Hippocampal formation (tissue), 2 donors: ENCODE measurements at places on chromosomes 6 and 20.

GRCh38 chr6:128822271-128822670 lies 60.7 kb upstream of the LAMA2 start:
- no peak for DNase-seq

GRCh38 chr6:118298476-118299427 lies 249.3 kb upstream of the PLN start:
- DNase-seq, result no peak

- no peak for DNase-seq
Observed at GRCh38 chr20:49496553-49497397, 14.3 kb upstream of the KCNB1 start.

DNA sequence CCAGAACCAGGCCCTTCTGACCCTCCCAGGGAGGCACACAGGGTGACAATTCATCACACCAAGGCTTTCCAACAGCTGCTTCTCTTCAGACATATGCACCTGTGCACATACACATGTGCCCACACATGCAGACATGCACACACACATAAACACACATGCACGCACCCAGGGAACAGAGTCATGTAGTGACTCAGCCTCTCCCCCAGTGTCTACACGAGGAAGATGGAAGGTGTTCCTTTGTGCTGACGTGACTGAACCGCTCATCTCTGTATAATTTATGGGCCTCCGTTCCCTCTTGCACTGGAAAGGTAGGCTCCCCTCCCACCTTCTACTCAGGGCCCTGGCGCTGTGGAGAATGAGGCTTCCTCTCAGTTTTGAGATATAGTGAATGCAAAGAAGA lies 23.8 kb upstream of the PLEKHG1 start:
- no peak for DNase-seq

DNA sequence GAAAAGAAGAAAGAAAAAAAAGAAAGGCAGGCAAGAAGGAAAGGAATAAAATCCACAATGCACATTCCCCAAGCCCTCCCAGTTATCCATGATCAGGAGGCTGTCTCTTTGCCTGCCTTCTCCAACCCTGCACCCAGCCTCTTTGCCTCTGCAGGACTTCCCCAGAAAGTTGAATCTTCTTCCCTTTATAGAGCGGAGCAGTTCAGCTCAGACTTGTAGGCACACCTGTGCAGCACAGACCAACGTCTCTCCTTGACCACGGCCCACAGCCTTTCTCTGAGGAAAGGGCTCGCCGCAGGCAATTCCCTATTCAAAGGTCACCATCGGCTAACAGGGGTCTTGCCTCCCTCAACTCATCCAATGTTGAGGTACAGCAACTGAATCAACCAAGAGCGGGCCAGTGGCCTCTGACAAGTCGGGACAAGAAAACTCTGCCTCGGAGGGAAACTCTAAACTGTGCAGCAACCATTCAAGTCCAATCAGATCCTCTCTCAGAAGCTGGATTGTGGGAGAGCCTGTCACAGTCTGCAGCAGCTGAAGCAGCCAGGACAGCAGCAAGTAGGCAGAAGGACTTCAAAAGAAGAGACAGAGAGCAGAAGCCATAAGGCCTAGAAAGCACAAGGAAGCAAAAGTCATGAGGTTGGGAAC lies 529.2 kb upstream of the JARID2 start:
- DNase-seq, result no peak
